ENCODE measurements at places on chromosomes 12 and 14.

DNA sequence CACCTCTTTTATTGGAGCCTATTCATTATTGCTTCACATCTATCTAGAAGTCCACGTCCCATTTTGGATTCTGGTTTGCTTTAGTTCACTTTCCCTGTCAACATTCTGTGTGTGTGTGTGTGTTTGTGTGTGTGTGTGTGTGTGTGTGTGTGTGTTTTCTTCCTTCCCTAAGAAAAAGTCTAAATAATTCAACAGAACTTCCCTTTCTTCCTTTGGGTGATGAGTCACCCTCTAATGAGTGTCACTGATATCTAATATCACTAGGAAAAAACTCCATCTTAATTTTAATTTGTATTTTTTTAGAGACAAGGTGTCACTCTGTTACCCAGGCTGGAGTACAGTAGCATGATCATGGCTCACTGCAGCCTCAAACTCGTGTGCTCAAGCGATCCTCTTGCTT, 234.2 kb downstream of the TTC8 start:
- no peak for DNase-seq

DNA sequence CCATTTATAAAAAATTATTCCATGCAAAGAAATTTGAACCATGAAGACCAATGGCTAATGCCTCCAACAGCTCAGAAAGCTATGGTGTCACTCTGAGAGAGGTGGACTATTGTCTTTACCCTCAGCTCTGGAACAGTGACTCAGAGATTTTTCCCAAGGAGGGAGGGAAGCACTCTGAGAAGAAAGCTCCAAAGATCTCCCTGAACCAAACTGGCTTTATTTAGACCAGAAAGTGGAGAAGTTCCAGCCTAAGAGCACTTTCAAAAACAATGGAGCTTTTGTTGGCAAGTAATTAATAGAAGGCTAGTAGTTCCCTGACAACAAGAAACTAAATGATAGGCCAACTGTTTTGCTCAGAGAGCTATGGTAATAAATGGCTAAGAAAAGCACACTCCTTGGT, 599.9 kb upstream of the MDGA2 start:
- no peak for DNase-seq

- DNase-seq: no peak
These were observed 125.6 kb upstream of the FGD4 start for GRCh38 chr12:32273712-32274111.

DNA sequence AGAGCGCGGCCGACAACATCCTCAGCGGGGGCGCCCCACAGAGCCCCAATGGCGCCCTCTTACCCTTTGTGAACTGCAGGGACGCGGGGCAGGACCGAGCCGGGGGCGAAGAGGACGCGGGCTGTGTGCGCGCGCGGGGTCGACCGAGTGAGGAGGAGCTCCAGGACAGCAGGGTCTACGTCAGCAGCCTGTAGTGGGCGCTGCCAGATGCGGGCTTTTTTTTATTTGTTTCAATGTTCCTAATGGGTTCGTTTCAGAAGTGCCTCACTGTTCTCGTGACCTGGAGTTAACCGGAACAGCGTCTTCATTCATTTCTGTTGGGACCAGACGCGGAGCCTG, 103.8 kb upstream of the FKBP4 start:
- no peak for DNase-seq

DNA sequence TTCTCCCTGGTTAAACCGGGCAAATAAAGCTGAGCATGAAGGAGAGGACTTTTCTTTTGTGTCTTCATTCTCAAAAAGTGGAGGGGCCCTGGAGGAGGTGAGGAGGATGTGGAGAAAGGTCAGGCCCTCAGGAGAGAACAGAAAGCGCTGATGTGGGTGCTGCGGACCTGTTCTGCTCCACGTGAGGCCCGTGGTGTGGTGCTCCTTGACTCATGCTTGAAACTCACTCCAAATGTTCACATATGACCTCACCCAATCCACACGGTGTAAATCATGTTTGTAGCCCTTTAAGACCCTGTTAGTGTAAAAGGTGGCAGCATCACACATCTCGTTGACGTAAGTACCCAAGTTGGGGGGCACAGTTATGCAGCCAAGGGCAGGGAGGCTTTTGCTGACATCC, 126.2 kb downstream of the FOXN3 start:
- no peak for DNase-seq

- no peak for DNase-seq
These were observed 31.1 kb downstream of the PRIMA1 start for GRCh38 chr14:93757206-93757605.

- DNase-seq: no peak
These were observed 624 bp upstream of the PWP1 start for GRCh38 chr12:107684990-107685359.

GRCh38 chr12:96516472-96517430, 27.4 kb downstream of the CFAP54 start:
- DNase-seq: peak; percentile 21

DNA sequence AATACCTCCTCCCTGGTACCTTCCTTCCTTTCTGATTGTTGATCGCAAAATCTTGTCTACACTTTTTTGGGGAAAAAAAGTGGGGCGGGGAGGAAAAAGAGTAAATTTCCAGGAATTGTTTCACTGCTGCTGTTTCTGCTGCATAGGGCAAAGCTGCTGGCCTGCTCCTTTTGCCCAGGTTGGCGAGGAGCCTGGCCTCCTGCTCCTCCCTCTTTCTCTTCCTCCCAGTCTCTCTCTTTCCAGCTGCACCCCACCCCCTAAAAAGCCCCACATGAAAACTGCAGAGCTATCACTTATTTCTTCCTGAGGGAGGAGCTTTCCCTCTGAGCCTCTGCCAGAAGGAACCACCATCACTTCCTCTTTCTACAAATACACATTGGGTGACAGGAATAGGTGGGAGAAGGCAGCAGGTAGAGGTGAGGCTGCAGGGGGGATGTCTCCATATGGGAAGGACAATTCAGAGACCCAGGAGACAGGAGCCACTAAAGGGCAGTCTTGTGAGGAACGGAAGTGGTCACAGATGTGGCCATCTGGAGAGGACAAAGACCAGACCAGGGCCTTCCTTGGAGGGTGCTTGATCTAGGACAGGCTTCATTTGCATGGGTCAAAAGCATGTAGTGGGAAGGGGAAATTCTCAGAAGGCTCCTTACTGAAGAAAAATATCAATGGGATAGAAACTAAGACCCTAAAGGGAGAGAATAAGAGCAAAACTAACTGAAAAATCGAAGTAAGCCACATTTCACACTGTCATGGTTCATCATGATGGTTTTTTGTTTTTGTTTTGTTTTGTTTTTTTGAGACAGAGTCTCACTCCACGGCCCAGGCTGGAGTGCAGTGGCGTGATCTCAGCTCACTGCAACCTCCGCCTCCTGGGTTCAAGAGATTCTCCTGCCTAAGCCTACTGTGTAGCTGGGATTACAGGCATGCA, 14.8 kb downstream of the ZBTB39 start:
- peak; percentile 19 for DNase-seq
